ENCODE measurements at places on chromosomes 16 and 17.

DNA sequence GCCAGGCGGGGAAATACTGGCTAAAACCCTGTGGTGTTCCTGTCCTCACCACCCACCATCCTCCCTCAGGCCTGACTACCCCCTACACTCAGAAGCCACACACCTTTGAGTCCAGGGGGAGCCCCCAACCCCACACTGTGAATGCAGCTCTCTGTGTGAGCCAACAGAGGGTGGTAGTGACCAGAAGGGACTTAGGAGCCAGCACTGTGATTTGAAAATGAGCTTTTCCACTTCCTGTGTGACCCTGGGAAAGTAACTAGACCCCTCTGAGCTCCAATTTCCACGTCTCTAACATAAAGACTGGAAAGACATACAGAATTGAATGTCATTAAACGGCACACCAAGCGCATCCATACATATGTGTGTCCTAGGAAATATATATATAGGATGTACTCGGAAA, 58.7 kb downstream of the SDK2 start:
- DNase-seq: no peak

DNA sequence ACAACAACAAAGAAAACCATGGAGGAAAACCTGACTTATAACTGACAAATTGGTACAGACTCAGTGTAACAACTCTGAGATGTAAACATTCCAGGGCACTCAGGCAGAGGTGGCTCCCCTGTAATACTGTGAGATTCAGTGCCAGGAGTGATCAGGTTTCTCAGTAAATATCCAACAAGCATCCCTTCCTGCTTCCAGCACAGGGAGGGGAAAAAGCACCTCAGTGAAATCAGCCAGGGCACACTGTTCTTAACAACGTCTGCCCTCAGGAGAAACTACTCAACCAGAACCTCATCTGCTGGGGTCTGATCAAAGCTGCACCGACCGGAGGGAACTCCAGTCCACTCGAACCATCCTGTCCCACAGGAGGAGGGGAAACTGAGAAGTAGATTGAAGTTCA, 52.3 kb downstream of the AMFR start:
- DNase-seq: no peak

- no peak for DNase-seq
These were observed 80.8 kb downstream of the SOCS1 start for GRCh38 chr16:11175106-11175786.

DNA sequence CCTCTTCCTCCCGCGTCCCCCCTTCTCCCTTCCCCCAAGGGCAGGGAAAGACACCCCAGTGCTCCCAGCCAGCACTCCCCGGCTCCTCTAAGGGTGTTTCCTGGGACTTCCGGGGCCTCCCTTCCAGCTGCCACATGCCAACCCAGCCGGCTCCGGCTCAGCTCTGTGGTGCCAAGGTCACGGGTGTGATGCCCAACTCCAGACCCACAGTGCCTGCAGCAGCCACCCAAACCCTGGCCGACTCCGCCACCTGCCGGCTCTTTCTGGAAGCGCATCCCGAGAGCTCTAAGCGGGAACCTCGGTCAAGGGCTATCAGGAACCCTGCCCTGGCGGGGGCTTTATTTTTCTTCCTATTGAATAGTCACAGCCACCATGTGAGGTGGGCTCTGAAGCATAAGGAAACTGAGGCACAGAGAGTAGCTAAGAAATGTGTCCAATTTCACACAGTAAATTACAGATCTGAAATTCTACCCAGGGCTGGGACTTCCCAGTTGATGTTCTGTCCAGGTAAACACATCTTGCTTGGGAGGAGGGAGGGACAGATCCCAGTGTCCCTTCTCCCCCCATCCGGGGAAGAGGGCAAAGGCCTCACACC, 3.3 kb upstream of the PPP1R1B start:
- DNase-seq: peak; percentile 80

DNA sequence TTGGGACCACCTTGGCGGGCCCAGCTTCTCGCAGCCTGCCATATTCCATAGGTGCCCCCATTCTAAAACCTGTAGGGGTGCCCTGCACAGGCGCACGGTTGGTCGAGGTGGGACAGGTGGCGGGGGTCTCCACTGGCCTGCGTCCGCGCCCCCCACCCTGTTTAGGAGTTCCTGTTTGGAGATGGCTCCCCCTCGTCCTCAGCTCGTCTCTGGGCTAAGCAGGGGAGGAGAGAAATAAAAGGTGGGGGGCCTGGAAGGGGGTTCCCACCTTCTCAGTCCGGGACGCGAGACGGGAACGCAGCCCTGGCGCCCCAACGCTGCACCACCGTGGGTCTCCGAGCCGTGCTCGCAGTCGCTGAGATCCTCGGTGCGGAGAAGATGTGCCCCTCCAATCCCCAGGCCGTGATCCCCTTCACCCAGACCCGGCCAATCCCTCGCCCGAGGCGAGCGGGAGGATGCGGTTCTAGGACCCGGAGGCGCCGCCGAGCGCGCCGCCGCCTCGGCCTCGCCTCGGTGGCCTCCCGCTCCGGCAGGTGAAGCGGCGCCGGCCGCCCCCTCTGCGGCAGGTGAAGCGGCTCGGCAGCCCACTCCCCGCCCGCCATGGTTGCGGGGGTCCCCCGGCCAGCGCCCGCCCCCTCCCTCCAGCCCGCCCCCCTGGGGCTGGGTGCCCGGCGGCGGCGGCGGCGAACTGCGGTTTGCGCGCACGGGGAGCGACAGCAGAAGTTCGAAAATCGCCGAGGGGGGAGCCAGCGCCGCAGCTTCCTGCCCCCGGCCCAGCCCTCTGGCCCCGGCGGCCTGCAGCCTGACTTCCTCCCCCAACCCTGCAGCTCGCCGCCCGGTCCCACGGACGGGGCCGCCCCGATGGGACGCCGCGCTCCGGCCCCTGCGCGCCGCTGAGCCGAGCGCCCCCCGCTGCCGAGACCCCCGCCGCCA, at the start of gene FMNL1:
Gene FMNL1, plus strand, starts transcription at position 805 of the 933 bp plus-strand sequence. CDS start 240 bp downstream, outside the sequence.
- DNase-seq: peak; percentile 60

DNA sequence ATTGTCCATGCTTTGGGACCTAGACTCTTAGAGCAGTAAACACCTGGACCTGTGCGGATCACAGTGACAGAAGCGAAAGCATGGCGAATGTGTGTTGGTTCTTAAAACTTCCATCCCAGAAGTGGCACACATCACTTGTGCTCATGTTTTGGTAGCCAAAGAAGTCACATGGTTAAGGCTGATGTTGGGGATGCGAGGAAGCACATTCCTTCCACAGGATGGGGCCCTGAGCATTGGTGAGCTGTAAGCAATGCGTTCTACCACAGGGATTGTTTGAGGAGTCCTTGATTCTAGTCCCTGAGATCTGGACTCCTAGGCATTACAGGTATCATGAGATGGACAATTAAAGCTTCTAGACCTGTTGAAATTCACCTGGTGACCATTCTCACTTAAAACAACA, 375.9 kb downstream of the UTP18 start:
- DNase-seq: no peak

GRCh38 chr17:45288825-45289224, 26.9 kb upstream of the SPATA32 start:
- no peak for DNase-seq

DNA sequence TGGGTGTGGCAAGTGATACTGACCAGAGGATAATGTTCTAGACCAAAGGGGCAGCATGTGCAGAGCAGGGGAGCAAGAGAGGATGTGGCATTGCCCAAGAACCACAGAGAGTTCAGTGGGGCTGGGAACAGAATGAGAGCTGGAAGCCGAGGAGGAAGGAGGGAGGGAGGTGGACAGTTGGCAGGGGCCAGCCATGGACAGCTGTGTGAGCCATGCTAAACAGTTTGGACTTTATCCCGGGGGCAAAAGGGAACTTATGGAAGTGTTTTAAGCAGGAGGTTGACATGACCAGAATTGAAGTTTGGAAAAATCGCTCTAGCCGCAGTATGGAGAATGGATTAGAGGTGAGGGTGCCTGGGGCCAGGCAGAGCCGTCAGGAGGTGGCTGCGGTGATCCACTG, 29.4 kb upstream of the TMEM132E start:
- no peak for DNase-seq

Measured in T-helper 1 cell (primary cell).